Ovary (tissue), 10 donors: ENCODE measurements at places on chromosomes 5 and 9. TPM values are rescaled to one million over a fixed set of nuclear protein-coding genes. Genes with fewer than 3 reads are reported as not detected.

DNA sequence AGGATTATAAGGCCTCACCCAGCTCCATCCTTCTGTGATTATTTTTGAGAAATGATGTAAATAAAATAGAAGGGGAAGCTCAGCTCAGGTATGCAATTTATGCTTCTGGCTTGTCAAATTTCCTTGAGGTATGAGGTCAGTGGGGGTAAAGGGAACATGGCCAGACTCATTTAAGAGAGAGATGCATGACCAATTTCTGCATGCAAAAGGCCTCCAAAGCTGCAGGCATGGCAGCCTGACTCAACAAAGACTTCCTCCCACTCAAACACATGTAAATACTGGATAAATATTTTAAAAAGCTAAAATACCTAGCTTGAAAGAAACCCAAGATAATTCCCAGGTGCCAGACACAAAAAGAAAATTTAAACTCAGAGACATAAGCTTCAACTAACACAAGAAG lies 101.4 kb upstream of the SLC1A3 start:
- no peak for DNase-seq
- no peaks in the 10 kb centered on the region for H3K4me1 ChIP-seq
- no peak overlapping the region for H3K4me3 ChIP-seq
- H3K27ac ChIP-seq = no peak overlapping the region
- H3K27me3 ChIP-seq = no peaks in the 10 kb centered on the region

DNA sequence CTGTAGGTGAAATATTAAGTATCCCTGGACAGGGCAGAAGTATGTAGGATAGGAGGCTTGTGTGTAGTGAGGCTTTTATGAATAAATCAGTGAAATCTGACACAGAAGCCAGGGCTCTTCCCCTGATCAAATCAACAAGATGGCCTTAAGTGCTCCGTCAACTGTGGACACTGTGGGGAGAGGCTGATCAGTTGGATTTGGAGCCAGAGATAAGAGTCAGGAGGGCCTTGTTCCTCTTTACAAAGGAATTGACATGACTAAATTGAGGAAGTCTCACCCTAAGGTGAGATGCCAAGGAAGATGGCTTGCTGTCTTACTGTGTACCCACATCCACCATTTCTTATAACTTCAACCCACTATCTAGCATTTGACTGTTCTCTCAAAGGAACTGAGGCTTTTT lies 91.6 kb upstream of the PRRC1 start:
- no peak overlapping the region for H3K4me3 ChIP-seq
- H3K27ac ChIP-seq = no peak overlapping the region
- H3K36me3 ChIP-seq = no peaks in the 10 kb centered on the region
- no peak for DNase-seq
- no peaks in the 10 kb centered on the region for H3K27me3 ChIP-seq

GRCh38 chr5:174751154-174752000 lies 27.0 kb downstream of the MSX2 start:
- no peaks in the 10 kb centered on the region for H3K36me3 ChIP-seq
- peak overlapping the region; percentile 20 for H3K4me3 ChIP-seq
- H3K27ac ChIP-seq = no peak overlapping the region

Gene FNIP1
- polyA plus RNA-seq = 11.8 TPM

Gene GRM6
- polyA plus RNA-seq = not detected

Gene SAPCD2
- polyA plus RNA-seq = 0.15 TPM

DNA sequence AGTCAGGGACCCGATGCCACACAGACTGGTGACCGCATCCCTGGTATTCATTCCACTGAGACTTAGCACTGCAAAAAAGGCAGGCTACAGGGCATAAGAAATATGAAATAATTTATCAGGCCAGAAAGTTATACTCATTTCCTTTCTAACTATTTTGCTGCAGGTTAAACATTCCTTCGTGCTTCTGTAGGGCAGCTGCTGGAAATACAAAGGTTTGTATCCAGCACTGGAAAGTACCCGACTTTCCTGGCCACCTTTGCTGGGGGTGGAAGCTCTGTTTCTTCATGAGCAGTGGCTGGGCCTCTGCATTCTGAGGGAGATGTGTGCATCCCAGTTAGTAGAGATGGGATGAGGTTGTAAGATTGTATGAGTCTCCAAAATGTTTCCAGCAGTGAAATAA lies 478.6 kb upstream of the WWC1 start:
- H3K27me3 ChIP-seq = no peaks in the 10 kb centered on the region
- no peak overlapping the region for H3K27ac ChIP-seq
- no peaks in the 10 kb centered on the region for H3K36me3 ChIP-seq
- H3K4me3 ChIP-seq = no peak overlapping the region

GRCh38 chr5:54902791-54903473 lies 82.5 kb downstream of the ESM1 start:
- H3K36me3 ChIP-seq = no peaks in the 10 kb centered on the region
- no peak overlapping the region for H3K27ac ChIP-seq
- H3K4me3 ChIP-seq = no peak overlapping the region
- no peaks in the 10 kb centered on the region for H3K27me3 ChIP-seq

GRCh38 chr9:108225149-108225800 lies 630.5 kb downstream of the ACTL7B start:
- no peaks in the 10 kb centered on the region for H3K4me1 ChIP-seq
- H3K27me3 ChIP-seq = no peaks in the 10 kb centered on the region

GRCh38 chr5:9545136-9545991 lies 511 bp downstream of the SEMA5A start:
- H3K27ac ChIP-seq = peak overlapping the region; percentile 88
- peak overlapping the region; percentile 60 for H3K4me3 ChIP-seq
- H3K4me1 ChIP-seq = no peaks in the 10 kb centered on the region
- peak; percentile 46 for DNase-seq
- H3K27me3 ChIP-seq = no peaks in the 10 kb centered on the region
- no peaks in the 10 kb centered on the region for H3K36me3 ChIP-seq

Gene SARDH
- polyA plus RNA-seq = 2.8 TPM

GRCh38 chr5:94376672-94377345 lies 241.6 kb downstream of the KIAA0825 start:
- H3K36me3 ChIP-seq = no peaks in the 10 kb centered on the region
- no peak for DNase-seq
- no peak overlapping the region for H3K27ac ChIP-seq
- no peaks in the 10 kb centered on the region for H3K27me3 ChIP-seq

DNA sequence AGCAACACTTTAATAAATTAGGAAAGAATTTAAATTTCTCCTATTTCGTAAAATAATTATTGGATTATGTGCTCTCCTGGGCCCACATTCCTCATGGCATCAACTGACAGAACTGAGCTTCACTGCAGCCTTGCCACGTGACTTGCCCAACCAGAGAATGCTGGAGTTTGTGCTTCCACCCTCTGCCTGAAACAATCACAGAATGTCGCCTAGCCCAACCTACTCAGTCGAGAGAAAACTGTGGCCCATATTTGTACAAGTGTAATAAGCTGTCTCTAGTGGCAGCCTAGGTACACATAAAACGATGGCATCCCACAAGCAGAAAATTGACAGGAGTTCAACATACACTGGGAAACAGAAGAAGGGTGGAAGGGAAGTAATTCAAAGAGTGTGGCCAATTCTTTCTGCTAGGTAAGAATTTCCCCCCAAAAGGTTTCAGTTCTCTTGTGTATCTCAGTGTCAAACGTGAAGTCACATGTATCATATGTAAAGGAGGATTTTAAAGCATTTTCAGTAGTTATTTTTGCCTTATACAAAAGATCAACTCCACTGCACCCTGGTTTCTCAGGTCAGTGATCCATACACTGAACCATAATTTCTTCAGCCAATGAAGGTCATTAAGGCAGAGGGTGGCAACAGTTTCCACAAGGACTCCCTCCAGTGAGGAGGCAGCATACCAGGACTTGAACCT lies 41.7 kb downstream of the ZNF608 start:
- H3K4me3 ChIP-seq = no peak overlapping the region
- H3K4me1 ChIP-seq = peaks cover 9% of the 10 kb centered on the region
- H3K36me3 ChIP-seq = no peaks in the 10 kb centered on the region

GRCh38 chr9:102054811-102055210 lies 316.4 kb upstream of the GRIN3A start:
- H3K27ac ChIP-seq = no peak overlapping the region
- H3K27me3 ChIP-seq = no peaks in the 10 kb centered on the region
- H3K4me1 ChIP-seq = peaks cover 3% of the 10 kb centered on the region
- no peak overlapping the region for H3K4me3 ChIP-seq

Gene ZMAT2
- polyA plus RNA-seq = 59.3 TPM
